ENCODE measurements at places on chromosomes 3 and 15.

GRCh38 chr3:189734061-189734460, 102.9 kb downstream of the TP63 start:
- no peak for ATAC-seq

DNA sequence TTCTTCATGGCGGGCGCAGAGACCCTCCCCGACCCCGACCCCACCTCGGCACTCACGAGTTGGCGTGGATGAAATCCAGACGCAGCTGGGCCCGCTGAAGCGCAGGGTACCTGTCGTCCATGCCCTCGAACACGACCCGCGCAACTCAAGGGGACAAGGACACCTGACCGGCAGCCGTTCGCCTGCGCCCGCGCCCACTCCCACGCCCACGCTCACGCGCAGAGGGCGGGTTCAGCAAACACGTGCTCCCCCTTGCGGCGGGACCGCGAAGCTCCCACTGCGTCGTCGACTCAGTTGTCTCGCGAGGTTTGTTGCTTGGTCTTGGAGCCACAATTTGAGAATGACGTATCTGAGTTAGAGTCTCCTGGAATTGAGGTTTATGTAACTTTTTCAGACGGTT, at the start of gene MORC1:
TSS of gene MORC1 (minus strand) at position 196 of the 400 bp plus-strand sequence. CDS start at position 121, 75 bp downstream.
- ATAC-seq: no peak

DNA sequence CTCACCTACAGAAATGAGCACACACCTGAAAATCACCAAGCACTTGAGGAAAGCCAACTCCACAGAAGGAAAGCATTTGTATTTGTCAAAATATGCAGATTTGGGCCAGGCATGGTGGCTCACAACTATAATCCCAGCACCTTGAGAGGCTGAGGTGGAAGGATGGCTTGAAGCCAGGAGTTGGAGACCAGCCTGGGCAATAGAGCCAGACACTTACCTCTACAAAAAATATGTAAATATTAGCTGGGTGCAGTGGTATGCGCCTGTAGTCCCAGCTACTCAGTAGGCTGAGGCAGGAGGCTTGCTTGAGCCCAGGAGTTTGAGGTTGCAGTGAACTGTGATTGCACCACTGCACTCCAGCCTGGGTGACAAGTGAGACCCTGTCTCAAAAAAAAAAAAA, 12.3 kb downstream of the RLBP1 start:
- ATAC-seq: no peak

DNA sequence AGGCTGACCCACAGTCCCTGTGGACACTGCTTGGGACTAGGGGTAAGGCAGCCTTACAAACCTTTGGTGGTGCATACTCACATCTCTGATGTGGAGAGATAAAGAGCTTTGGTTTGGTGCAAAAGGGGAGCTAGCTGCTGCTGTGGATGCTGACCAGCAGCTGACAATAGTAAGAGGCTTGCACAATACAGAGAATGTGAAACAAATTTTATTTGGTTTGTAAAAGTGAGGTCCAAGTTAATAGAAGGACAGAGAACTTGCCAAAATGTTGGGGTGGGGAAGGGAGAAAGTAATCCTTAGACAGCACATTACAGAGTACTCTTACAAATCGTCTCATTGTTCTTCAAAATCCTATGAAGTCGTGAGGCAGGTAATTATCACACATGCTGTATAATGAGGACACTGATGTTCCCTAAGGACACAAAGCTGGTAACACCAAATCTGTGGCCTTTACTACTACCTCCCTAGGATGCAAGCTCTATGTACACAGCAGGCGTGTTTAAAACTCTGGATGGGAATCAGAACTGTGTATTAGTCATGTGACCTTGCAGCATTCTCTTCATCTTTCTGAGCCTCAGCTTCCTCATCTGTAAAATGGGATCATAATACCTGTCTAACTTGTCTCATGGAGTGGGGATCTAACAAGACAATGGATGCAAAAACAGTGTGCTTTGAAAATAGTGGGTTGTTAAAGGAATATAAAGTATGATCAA, 21.6 kb downstream of the ARHGAP31 start:
- no peak for ATAC-seq

DNA sequence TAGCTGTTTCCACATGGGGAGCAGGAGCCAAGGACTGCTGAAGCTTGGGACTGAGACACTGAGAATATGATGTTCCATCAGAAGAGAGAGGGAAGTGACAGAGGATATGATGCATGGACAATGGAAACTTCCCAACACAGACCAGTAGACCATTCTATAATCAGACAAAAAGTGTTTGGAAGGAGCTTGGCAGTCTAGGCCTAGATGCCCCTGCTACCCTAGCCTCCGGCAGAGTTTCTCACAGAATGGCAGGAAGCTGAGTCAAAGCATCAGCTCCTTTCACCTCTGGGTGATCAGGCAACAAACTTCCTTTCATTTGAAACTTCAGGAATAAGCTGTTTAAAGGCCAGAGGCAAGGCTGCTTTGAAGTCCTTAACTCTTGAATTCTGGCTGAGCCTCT, 222.0 kb downstream of the NEK10 start:
- no peak for ATAC-seq

DNA sequence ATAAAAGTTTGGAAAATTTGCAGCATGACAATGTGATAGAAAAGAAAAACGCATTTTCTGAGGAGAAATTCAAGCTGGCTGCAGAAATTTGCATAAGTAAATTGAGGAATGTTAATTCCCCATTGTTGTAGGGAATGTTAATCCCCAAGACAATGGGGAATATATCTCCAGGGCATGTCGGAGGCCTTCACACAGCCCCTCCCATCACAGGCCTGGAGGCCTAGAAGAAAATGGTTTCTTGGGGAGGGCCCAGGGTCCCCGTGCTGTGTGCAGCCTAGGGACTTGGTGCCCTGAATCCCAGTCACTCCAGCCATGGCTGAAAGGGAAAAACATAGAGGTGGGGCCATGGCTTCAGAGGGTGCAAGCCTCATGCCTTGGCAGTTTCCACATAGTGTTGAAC, 101.1 kb downstream of the BOC start:
- no peak for ATAC-seq

DNA sequence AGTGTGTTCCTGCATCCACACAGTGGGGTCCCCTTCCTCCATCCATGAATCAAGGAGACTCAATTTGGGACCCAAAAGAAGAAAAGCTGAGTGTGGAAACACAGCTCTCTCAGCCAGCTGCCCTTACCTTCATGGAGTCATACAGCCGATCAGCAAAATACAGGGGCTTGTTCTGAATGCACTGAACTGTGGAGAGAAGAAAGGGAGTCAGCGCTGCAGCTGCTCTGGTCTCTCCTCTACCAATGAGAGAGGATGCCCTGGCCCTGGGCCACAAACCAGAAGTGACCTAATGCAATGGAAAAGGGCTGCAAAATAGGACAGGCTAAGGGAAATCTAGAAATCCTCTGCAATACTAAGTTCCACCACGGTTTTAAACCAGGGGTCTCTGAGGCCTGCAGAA, 46.7 kb downstream of the ANXA2 start:
- ATAC-seq: peak; percentile 22

DNA sequence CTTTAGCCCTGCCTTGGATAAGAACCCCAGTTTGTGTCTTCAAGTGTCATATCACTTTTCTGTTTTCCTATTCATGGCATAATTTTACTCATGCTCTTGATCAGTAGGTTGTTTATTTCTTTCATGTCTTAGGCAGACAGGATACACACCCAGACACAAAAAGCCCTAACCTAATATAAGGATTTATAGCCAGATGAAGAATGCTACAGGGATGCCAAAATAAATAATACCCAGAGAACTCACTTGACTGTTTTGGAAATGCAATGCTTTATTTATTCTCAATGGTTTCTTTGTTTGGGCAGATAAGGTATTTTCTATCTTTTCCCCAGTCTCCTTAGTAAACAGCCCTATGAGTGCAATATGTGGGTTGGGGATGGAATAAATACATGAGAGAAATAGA, 424.0 kb upstream of the PDZRN3 start:
- ATAC-seq: no peak

DNA sequence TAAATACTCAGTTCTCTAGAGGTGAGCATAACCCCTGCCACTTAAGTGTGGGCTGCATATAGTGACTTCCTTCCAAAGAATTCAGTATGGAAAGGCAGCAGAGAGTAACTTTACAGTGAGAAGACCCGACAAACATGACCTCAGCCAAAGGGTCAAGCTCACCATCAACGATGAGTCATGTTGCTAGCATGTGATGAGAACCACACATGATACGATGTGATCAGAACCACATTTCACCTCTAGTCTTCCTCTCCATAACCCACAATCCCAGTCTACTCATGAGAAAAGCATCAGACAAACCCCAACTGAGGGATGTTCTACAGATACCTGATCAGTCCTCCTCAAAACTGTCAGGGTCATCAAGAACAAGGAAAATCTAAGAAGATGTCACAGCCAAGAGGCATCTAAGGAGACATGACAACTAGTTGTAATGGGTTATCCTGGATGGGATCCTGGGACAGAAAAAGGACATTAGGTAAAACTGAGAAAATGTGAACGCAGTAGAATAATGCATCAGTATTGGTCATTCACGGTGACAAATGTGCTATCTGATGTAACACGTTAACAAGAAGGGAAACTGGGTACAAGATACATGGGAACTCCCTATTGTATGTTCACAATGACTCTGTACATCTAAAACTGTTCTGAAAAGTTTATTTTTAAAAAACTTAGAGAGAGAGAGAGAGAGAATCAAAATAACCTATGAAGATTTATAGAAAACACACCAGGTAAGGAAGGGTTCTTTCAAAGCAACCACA, 28.3 kb downstream of the SEC61A1 start:
- ATAC-seq: peak; percentile 74

DNA sequence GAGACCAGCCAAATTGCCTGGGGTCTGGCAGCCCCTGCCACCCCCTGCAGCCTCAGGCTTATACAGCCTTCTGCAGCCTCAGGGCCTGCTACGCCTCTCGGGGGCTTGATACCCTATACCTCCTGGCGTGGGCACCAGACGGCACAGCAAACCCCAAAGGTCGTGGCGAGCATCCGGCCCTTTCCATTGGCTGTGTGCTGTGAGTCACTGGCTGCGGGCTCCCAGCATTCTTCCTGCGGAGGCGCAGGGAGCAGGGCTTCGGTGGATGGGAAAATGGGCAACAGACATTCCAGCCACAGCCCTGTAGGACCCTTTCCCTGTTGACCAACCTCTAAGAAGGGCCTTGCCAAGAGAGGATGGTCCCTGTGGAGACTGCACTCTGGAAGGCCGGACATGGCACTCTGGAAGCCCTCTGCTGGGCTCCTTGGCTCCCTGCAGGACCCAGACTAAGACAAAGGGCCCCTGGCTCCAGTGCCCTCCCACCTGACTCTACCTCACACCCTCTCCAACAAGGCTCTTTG, 59.6 kb downstream of the ITGA11 start:
- ATAC-seq: peak; percentile 95

DNA sequence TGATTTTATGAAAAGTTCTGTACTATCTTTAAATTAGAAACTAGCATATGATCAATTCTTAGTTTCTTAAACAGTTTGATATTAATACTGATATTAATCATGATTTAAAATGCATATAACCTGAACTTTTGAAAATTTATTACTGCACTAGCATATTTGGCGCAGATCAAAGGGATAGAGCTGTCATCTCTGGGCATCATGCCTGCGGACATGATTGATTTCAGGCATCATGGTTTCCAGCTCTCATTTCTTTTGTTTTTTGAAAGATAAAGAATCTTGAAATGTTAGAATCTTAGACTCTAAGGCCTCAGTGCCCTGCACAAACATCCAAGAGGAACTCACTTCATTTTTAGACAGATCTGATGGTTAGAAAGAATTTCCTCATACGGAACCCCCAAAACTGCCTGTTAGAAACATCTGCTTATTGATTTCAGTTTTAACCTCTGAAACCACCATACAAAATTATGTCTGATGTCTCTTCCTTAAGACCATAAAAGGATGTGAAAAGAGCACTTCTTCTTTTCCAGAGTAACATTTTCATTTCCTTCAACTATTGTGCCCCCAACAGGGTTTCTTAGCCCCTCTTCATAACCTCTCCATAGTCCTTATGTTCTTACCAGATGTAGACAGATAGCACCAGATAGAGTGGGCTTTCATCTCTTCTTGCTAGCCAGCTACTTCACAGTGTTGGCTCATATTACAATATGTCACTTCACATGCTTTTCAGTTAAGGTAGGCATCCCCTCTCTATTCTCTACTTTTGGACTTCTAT, 110.8 kb downstream of the BBX start:
- no peak for ATAC-seq

GRCh38 chr3:9712415-9712814, 8.8 kb downstream of the CPNE9 start:
- ATAC-seq: no peak

DNA sequence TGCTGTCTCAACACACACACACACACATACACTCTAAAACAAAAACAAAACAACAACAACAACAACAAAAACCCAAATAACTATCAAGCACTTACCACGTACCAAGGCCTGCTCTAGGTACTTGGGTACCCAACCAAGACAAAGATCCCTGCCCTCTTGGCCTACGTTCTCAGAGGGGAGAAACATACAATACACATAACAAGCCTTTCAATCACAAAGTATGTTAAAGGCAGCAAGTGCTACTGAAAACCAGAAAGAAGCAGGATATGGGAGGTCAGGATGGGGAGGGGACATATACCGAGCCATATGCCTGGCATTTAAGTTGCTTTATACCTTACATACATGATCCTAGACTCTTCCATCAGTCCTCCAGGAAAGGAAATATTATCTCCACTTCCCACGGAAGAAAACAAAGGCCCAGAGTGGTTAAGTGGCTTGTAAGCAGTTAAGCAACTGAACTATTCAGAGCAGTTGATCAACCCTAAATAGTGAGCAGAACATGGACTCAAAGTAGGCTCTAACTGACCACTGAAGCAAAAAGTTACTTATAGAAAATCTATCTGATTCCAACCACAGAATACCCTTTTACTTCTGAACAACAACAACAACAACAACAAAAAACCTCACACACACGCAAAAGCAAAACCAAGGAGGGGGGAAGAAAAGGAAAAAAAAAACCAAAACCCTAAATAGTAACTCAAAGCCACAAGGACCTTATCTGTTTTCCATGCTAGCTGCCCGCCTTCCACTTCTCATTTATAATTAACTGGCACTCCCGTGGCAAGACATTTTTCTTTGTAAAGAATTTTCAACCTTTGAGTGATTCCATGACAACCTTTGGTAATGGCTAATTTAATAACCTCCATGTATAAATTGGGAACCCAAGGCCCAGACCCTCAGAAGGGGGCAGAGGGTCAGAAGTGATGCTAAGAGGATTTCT, 21.0 kb downstream of the PRICKLE2 start:
- ATAC-seq: no peak

- no peak for ATAC-seq
These were observed 118.3 kb upstream of the KCNH8 start for GRCh38 chr3:19029837-19030521.

GRCh38 chr15:33194237-33194636, 277 bp downstream of the FMN1 start:
- peak; percentile 61 for ATAC-seq

Data from SK-N-SH treated with all-trans-retinoic acid at 6 μM for 48 hours (cell line).